Tibial nerve (tissue), 4 donors: ENCODE measurements at places on chromosomes 12 and 14. TPM values are rescaled to one million over a fixed set of nuclear protein-coding genes. Genes with fewer than 3 reads are reported as not detected.
A peak's percentile ranks its signal among the peaks of the same experiment; 100 is the strongest.

DNA sequence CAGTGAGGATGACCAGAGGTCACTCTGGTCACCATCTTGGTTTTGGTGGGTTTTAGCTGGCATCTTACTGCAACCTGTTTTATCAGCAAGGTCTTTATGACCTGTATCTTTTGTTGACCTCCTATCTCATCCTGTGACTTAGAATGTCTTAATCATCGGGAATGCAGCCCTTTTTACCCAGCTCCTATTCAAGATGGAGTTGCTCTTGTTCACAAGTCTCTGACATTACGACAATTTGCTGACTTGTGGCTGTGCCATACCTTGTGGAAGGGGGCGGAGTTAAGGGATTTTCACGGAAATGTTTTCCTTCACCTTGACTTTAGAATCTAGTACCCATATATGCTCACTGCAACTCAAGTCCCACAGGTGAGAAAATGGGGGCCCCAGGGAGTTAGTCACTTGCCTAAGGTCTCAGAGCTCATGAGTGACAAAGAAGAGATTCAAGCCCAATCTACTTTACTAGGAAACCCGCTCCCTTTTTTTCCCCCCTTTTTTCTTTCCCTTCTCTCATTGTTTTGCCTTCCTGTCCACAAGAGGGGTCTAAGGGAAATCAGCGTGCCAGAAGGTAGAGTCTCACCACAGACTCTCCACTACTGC lies 2.7 kb upstream of the MAP1LC3B2 start:
- peaks cover 14% of the 10 kb centered on the region for H3K4me1 ChIP-seq
- H3K4me3 ChIP-seq: no peak overlapping the region
- no peak for DNase-seq

- H3K27me3 ChIP-seq: no peaks in the 10 kb centered on the region
- H3K4me3 ChIP-seq: no peak overlapping the region
- no peaks in the 10 kb centered on the region for H3K4me1 ChIP-seq
- H3K36me3 ChIP-seq: no peaks in the 10 kb centered on the region
- no peak for DNase-seq
Observed at GRCh38 chr14:80901260-80901659, 40.3 kb downstream of the CEP128 start.

DNA sequence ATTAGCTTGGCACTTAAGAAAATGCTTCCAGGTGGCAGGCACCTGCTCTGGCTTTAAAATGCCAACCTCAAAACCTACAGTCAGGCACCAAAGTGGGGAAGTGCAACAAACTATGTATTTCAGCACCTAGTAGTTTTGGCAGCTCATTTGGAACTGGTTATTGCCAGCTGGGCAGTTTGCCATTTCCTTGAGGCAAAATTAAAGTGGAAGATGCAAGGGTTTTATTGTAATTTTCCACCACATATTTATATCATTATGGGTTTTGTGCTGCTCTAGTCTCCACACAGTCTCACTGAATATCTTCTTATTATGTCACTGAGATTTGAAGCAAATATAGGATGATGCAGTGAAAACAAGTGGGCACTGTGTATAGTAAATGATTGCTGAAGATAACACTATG lies 117.0 kb downstream of the PRKD1 start:
- no peaks in the 10 kb centered on the region for H3K27me3 ChIP-seq
- H3K4me1 ChIP-seq: peaks cover 5% of the 10 kb centered on the region
- no peak overlapping the region for H3K4me3 ChIP-seq
- H3K27ac ChIP-seq: no peak overlapping the region
- DNase-seq: no peak

- peak overlapping the region; percentile 54 for H3K27ac ChIP-seq
- no peak for DNase-seq
- H3K27me3 ChIP-seq: peaks cover 26% of the 10 kb centered on the region
- peaks cover 37% of the 10 kb centered on the region for H3K4me1 ChIP-seq
- H3K36me3 ChIP-seq: no peaks in the 10 kb centered on the region
Observed at GRCh38 chr14:104968541-104969401, 9.4 kb downstream of the AHNAK2 start.

- no peak for DNase-seq
- H3K27me3 ChIP-seq: no peaks in the 10 kb centered on the region
- no peak overlapping the region for H3K4me3 ChIP-seq
- no peaks in the 10 kb centered on the region for H3K36me3 ChIP-seq
- H3K4me1 ChIP-seq: peaks cover 4% of the 10 kb centered on the region
Observed at GRCh38 chr12:22855456-22855855, 230.5 kb downstream of the ETNK1 start.

DNA sequence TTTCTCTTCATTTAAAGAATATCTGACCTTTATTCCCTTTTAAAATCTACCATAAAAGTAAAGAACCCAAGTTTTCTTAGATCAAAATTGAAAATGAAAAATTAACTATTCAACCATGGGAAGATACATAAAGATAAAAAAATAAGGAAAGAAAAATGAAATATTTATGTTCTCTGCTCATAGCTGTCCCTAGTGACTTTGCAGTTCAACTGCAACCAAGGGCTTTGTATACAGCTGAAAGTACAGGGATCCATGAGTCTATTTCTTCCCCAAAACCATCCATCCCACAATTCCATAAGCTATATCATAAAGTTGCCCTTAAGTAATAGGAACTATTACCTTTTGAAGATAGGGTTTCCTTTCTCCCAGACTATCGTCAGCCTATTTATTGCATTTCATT lies 113.1 kb downstream of the ITPR2 start:
- H3K36me3 ChIP-seq: no peaks in the 10 kb centered on the region
- no peak for DNase-seq

The PTMS gene
- 112 TPM for total RNA-seq

- no peak for DNase-seq
- no peaks in the 10 kb centered on the region for H3K4me1 ChIP-seq
- H3K4me3 ChIP-seq: no peak overlapping the region
- no peaks in the 10 kb centered on the region for H3K27me3 ChIP-seq
Observed at GRCh38 chr12:79360936-79361335, 329.8 kb downstream of the PAWR start.

- no peak for DNase-seq
- no peaks in the 10 kb centered on the region for H3K36me3 ChIP-seq
- no peaks in the 10 kb centered on the region for H3K27me3 ChIP-seq
Observed at GRCh38 chr14:35252451-35252868, 39.7 kb upstream of the PSMA6 start.

The TAS2R8 gene
- total RNA-seq: not detected

- H3K4me3 ChIP-seq: no peak overlapping the region
- H3K4me1 ChIP-seq: peaks cover 22% of the 10 kb centered on the region
- DNase-seq: peak; percentile 62
- no peaks in the 10 kb centered on the region for H3K27me3 ChIP-seq
- H3K36me3 ChIP-seq: no peaks in the 10 kb centered on the region
- H3K27ac ChIP-seq: peak overlapping the region; percentile 31
Observed at GRCh38 chr12:65602610-65603295, 221.5 kb upstream of the HMGA2 start.

The KRT74 gene
- not detected for total RNA-seq

DNA sequence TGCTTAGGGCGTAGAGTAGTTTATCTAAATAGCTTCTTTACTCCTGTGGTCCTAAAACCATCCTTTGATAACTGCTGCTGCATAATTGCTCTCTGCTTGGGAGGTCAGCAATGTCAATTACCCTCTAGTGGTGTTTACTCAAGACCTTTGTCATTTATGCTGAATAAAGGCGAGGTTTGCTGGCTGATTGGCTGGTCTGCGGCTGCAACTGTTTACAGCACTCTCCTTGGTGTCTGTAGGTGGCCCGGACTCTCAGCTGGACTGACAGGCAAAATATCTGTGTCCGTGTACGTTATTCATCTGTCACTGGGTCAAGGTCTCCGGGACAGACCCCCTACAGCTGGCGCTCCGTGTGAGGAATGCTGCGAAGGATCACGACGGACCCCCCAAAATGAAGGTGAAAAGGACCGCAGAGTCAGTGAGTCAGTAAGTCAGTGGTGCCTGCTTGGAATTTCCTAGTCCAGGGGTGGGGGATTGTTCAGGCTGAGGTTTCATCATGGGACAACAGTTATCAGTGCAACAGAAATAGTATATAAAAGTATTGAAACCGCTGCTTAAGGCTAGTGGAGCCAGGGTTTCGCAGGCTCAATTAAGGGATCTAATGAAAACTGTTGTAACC lies 253.3 kb upstream of the DIO2 start:
- no peaks in the 10 kb centered on the region for H3K36me3 ChIP-seq
- H3K27ac ChIP-seq: no peak overlapping the region
- no peak for DNase-seq
- H3K4me3 ChIP-seq: no peak overlapping the region
- no peaks in the 10 kb centered on the region for H3K4me1 ChIP-seq

The TMEM106C gene
- 52.7 TPM for total RNA-seq

The SPIC gene
- not detected for total RNA-seq
